Mucosa of gallbladder (tissue), 1 donor: ENCODE measurements at places on chromosomes 2 and 18. TPM values are rescaled to one million over a fixed set of nuclear protein-coding genes. Genes with fewer than 3 reads are reported as not detected.

The RESP18 gene
- not detected for total RNA-seq

GRCh38 chr18:75438891-75439290 lies 11.4 kb upstream of the SMIM21 start:
- DNase-seq = no peak

- DNase-seq = no peak
These were observed 42.2 kb upstream of the ENOSF1 start for GRCh38 chr18:754656-755055.

DNA sequence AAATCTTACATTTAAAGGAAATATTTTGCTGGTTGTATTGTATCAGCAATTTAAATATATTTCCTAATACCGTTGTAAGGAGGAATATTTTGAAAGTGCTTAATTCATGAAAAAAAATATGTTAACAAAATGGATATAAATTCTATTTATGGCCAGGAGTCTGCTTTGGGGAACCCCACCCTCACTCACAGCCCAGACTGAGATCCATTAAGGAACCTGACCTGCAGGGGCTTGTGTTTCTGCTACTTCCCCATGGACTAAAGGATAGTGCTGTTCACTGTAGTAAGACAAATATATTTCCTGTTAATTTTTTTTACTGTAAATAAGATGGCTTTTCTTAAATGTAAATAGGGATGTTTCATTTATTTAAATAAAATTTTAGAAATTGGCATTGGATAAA lies 221.9 kb upstream of the COL3A1 start:
- DNase-seq = no peak

DNA sequence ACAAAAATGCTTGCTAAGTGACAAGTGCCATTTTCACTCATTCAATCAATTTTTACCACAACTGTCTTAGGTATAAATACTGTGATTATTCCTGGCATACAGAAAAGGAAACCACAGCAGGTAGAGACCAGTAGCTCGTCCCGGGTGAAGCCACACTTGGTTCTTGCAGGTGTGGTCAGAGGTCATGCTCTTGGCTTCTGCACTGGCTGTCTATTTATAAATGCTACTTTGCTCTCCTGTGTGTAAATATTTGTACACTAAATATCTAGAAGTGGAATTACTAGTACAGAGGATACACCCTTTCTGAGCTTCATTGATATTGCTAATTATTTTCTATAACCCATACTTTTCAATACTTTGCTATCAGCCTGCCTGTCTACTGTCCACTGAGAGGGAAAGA lies 284.6 kb downstream of the MYT1L start:
- peak; percentile 46 for DNase-seq

DNA sequence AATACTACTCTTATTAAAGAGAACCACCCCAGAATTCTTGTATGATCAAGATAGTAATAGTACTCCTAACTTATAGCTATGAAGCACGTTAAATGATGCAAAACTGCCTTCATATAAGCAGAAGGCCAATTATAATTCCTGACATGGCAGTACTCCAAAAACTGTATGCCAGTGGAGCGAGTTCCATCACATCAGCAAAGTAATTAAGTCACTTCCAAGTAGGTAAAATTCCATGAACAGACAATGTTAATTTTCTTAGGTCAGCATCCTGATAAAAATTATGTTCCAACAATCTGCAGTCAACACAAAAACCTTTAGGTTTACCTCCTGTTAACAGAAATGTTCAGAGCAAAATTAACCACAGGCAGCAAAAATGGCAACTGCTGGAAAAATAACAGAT lies 136.7 kb downstream of the CDH2 start:
- DNase-seq = no peak
